ENCODE measurements at places on chromosomes 5 and 9.

- DNase-seq = no peak
These were observed 261.9 kb downstream of the PBX3 start for GRCh38 chr9:126009047-126009446.

DNA sequence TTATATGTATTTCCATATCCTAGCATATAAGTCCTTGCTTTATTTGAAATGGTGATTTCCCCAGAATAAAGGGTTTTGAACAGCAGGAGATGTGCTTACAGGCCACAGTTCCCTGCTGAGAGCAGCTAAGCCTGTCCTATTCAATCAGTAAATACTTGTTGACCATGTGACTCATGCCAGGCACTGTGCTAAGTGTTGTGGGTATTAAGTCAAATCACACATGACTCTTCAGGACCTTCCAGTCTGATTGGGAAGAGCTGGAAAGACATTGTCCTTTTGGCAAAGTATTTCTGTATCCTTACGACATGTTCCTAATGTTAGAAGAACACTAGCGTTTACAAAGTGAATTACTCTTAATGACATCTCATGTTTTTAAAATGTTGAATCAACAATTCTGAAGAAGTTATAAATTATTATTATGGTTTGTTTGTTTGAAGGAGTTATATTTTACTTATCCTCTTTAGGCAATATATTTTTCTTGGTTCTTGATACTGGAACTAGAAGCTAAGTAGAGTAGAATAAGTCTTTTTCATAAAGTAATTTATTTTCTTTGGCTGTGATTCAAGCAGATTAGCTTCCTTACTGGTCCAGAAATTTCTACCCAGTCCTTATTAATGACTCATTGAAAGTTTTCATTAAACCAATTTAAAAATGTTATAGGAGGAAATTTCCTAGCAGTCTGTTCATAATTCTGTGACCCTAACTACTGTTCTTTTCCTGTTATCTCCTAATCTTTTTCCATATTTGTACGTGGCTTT lies 82.1 kb downstream of the GAPVD1 start:
- DNase-seq = no peak

GRCh38 chr5:151598984-151599383 lies 7.9 kb upstream of the FAT2 start:
- no peak for DNase-seq

DNA sequence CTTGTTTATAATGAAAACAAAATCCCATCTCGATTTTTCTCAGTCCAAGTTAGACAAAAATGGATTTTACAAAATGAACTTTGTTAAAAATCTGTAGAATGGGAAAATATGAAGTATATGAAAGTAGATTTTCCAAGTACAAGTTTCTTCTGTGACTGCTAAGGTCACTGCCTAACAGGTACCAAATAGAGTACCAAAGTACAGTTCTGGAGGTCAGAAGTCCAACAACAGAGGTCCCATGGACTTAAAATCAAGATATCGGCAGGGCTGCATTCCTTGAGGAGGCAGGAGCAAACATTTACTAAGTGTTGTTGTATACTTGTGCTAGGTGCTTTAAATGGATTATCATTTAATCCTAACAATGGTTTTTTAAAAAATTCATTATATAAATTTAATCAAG lies 5.9 kb downstream of the YTHDC2 start:
- no peak for DNase-seq

DNA sequence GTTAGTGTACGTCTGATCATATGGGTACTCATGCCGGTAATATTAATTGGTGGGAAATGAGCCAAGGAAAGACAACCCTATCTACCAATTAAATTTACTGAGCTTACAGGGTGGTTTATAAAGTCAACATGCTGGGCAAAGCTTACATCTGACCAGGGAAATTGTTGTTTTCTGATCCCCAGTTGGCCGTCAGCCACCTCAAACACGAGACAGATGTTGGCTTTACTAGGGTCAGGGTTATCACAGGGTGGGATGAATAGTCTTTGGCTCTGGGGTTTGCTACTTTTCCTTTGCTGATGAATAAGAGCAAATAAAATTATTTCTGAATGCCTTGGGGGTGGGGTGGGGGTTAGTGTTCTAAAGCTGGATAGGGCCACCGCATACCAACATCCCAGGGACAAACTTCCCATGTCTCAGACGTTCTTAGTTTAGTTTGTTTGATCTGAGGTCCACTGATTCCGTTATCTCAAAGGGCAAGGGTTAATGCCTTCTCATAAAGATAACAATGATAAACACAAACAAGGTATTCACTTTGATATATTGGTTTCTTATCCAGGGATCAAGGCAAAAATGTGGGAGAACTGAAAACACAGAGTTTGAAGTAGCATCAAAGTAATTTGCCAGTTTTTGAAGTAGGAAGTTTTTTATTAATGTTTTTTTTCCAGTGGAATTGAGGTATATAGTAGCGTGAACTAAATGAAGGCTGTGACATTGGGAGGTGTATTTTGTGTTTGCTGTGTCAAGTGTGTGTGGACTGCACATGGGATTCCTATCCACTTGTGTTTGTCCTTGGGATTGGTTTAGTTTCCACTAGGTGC lies 109.1 kb upstream of the RPS23 start:
- DNase-seq = peak; percentile 68

GRCh38 chr9:93193388-93194220 lies 9.7 kb downstream of the WNK2 start:
- no peak for DNase-seq

- no peak for DNase-seq
These were observed 915 bp downstream of the ZFAND5 start for GRCh38 chr9:72363908-72364678.

Data from AG09309 (cell line).